ENCODE measurements at places on chromosomes 6 and 20.

DNA sequence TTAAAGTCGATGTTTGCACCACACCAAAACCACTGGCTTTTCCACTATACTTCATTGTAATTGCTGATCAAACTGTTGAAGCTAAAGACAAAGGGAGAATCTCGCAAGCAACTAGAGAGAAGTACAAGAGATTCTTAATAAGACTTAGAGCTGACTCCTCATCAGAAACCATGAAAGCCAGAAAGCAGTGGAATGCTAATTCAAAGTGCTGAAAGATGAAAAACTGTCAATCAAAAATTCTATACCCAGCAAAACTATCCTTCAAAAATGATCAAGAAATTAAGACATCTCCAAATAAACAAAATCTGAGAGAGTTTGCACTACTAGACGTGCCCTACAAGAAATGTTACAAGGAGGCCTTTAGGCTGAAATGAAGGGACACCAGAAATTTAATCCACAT, 52.6 kb downstream of the CD83 start:
- no peak for DNase-seq

DNA sequence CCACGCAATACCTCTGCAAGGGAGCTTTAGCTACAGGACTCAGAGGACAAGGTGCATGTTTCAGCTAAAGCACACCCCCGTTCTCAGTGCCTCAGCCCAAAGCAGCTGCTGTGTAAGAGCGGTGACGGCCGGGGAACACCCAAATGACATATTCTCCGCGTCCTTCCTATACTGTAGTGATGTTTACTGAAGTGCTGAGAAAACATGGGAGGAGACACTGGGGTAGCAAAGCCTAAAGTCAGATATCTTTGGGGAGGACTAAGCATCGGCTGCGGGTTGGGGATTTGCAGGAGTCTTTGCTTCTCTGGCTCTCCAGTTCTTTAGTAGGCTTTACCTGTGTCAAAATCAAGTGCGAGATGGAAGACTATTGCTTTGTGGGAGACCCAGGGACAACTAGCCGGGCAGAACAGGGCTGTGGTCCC, 1.7 kb downstream of the SLC22A23 start:
- DNase-seq = no peak

DNA sequence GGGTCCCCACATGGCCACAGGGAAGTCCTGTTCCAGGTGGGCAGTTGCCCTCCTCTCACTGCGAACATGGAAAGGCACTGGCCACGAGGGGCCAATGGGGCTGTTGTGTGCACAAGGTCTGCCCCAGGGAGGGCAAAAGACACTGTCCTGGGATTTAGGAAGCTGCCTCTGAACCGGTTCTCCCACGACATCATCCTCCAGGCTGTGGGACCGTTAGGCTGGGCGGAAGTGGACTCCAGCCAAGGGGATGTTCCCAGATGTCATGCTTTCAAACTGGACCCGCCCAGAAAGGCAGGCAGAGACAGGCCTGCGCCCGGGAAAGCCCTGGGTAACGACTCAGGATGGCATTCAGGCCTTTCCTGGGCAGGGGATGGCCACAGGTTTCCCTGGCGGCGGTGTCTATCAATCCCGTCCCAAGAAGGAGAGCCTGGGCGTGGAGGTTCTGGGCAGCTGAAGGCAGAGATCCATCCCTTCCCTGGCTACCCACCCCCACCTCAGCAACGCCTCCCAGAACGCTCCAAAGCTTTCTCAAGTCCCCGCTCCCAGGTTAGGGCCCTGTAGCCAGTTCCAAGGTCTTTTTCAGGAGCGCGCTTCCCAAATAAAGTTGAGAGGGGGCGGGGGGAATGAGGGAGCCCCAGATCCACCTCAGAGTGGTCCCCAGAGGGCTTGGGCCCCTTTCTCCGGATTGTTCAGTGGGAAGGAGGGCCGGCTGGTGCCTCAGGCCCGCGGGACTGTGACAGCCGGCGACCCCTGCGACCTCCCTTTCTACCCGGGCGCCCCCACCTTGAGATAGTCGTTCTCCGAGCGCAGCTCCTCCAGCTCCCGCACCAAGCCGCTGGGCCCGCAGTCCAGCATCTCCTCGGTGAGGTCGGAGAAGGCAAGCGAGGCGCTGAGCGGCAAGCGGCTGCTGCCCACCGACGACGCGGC, 13.8 kb upstream of the TLDC2 start:
- peak; percentile 74 for DNase-seq

DNA sequence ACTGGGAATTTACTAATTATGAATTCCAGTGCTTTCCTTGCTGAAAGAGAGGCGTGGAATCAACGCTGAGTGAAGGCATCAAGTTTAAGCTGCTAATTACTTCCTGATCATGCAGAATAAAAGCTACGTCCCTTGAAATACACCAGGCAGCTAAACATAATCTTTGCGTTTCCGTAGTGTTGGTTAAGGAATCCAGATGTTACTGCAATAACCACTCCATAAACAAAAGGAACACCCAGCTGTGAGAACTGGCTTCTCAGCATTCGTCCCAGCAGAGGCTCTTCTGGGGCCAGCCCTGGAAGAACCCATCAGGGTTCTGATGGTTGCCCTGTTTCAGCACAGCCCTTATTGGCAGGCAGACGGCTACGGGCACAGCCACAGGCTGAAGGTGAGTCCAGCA, 111.4 kb downstream of the CDH26 start:
- DNase-seq = no peak

- no peak for DNase-seq
These were observed at the start of gene BMP7 for GRCh38 chr20:57266291-57267157. BMP7 (minus strand) TSS chr20:57266641; CDS start chr20:57266122, 519 bp downstream.

GRCh38 chr20:51697096-51697826, 70.9 kb downstream of the ATP9A start:
- peak; percentile 22 for DNase-seq

GRCh38 chr20:57662456-57663240, 42.4 kb upstream of the ZBP1 start:
- DNase-seq = no peak

DNA sequence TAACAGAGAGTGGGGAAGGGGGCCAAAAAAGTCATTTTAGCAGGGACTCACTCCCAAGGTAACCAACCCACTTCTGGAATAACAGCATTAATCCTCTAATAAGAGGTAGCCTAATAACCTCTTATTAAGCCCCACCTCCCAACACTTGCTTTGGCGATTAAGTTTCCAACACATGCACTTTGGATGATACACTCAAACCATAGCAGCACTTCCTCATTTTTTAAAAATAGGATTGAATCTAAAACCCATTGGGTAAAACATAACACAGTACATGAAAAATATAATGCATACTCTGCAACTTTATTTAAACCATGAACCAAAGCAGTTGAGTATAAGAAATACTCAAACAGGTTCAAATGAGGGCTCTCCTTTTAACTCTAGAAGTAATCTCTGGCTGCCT, 318.3 kb downstream of the HACE1 start:
- DNase-seq = no peak
